Naive B cell (primary cell): ENCODE measurements at places on chromosomes 11 and 22.

GRCh38 chr11:6273188-6273587, 13.6 kb downstream of the CCKBR start:
- no peak for DNase-seq

GRCh38 chr22:20781272-20781990, 7.5 kb downstream of the SERPIND1 start:
- no peak for DNase-seq

GRCh38 chr11:115709297-115709696, 205.1 kb upstream of the CADM1 start:
- no peak for DNase-seq

- DNase-seq, result no peak
Observed at GRCh38 chr22:48867891-48868290, 959.8 kb downstream of the BRD1 start.

GRCh38 chr11:13761250-13761649, 92.8 kb downstream of the FAR1 start:
- no peak for DNase-seq

DNA sequence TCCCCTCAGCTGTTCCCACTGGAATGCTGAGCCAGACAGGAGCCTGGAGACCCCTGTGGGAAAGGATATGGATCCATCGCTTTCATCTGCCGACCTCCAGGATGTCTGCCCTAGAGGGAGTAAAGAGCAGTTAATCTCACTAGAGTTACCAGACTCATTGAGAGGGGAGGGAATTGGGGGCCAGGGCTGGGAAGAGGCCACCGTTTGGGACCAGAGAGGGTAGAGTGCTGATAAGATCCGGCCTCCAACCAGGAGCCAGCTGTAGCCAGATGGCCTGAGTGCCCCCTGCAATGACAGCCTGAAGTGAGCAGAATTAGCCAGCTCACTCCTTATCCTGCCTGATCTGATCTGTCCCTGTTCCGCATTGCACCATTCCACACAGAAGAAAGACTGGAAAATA, 3.7 kb upstream of the APLNR start:
- DNase-seq, result no peak

DNA sequence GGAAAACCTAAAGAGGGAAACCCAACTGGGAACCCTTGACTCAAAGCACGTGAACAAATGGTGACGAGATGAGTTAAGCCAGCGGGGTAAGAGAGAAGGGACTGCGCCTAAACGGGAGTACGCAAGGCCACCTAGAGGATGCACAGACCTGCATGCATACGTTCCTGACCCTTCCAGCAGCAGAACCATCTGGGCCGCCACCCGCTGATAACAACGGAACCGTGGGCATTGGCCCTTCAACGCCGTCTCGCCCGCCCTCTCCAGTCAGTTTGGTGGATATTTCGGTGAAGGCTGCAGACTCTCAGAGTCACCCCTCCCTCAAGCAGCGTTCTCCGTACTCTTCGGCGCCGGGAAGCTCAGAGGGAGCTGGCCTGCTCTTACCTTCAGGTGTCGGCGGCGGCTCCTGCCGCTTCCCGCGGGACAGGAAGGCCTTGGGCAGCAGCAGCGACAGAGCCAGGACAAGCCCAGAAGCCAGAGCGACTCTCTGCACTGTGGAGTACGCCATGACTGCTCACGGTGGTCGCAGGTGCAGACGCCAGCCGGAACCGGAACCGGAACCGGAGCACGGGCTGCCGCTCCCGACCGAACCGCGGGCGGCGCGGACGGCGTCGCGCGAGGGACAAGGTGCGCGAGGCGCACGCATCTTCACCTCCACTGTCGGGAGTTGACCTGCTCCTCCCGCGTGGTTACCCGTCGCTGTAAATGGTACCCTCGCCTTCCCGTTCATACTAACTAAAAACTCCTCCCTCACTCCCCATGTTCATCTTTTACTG, at the start of gene RIC3:
TSS of gene RIC3 (minus strand) at position 541 of the 773 bp plus-strand sequence. CDS start at position 505, 36 bp downstream.
- DNase-seq, result peak; percentile 61

- DNase-seq, result no peak
Observed at GRCh38 chr11:115503886-115504275, 334 bp downstream of the CADM1 start.

DNA sequence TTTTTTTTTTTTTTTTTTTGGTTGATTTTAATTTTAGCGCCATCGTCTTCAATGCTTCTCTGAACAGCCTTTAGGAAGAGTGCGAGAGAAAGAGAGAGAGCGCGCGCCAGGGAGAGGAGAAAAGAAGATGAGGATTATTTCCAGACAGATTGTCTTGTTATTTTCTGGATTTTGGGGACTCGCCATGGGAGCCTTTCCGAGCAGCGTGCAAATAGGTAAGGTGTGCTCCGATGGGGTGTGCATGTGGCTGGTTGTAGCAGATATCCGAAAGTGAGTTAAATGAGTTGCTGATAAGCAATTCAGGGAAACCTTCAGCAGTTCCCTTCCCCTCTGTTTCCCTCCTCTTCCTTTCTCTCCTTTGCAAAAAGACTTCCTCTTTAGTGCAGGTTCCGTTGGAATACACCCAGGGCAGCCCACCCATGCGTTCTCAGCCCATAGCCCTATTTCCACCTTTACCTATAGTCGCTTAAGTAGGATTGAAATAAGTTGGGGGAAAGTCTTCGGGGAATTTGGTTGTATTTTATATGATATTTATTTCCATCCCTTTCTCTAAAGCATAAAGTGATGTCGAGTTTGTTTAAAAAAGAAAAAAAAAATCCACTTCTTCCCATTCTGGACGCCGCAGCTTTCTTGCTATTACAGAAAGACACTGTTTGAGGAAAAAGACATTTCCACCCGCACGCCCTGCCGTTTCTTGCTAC, 1.1 kb downstream of the GRIA4 start:
- DNase-seq, result no peak

GRCh38 chr11:34613552-34614056, 7.3 kb upstream of the EHF start:
- DNase-seq, result no peak

GRCh38 chr11:20111871-20112270, 48.4 kb downstream of the DBX1 start:
- DNase-seq, result no peak

DNA sequence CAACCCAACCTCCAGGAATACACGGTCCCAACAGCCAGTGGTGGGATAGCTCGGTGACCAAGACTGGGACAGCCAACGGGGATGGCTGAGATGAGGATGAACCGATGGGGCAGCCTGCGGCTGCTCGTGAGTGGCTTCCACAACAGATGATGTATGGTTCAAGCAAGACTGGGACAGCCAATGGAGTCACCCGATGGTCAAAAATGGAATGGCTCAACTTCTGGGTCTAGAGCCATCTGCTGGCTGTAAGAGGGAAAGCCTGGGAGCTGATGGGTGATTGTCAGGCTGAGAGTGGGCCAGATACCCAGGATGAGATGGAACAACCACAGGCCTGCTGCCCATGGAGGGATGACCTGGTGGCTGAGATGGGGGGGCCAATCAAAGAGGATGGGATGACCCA, 35.5 kb downstream of the SYT7 start:
- DNase-seq, result no peak

- no peak for DNase-seq
Observed at GRCh38 chr11:78927511-78927910, 352.8 kb upstream of the NARS2 start.

- no peak for DNase-seq
Observed at GRCh38 chr11:62928011-62928410, 6.8 kb upstream of the CHRM1 start.

- DNase-seq, result peak; percentile 5
Observed at GRCh38 chr11:107928767-107929507, 689 bp downstream of the RAB39A start.

DNA sequence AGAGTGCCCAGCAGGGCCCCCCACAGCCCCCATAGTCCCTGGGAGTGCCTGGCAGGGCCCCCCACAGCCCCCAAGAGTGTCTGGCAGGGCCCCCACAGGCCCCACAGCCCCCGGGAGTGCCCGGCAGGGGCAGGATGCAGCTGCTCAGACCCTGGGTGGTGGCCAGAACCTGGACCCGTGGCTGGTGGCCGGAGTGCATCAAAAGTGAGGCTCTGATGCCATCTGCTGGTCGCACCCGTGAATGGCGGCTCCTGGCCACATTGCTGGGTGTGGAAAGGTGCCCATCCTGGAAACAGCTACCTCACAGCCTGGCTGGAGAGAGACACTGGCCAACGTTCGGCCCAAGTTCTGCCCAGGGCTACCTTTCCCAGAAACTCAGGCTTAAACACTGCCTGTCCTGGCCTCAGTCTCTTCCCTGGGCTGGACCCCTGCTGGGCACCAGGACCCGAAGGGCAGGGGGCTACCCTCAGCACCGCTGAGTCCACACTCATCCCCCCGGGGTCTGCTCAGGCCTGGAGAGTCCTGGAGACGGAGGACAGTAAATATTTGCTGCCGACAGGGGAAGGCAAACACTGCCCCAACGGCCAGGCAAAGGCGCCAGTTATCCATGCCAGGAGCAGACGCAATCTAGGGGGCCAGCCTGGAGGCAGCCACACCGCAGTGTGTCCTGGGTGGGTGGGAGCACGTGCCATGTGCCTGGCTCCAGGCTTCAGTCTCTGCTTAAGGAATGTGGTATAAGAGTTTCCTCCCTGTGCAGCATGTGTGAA, 4.4 kb downstream of the INS start:
- peak; percentile 29 for DNase-seq
